ENCODE measurements at places on chromosomes 13 and 19. TPM values are rescaled to one million over a fixed set of nuclear protein-coding genes. Genes with fewer than 3 reads are reported as not detected.

GRCh38 chr19:41376241-41376997 is at the start of gene TMEM91:
TMEM91 (plus strand) TSS chr19:41376533; CDS start chr19:41378310, 1,777 bp downstream.
- peak; percentile 53 for DNase-seq

GRCh38 chr19:17966550-17967256 is at the start of gene KCNN1:
KCNN1 (plus strand) TSS chr19:17967107; CDS start chr19:17973889, 6,782 bp downstream.
- DNase-seq: no peak

GRCh38 chr19:7870571-7871436 is 3.4 kb downstream of the PRR36 start:
- peak; percentile 56 for DNase-seq

The POGLUT2 gene
- total RNA-seq: 4.0 TPM

The RNF225 gene
- total RNA-seq: not detected

- no peak for DNase-seq
Observed at GRCh38 chr13:94702181-94703041, 9.9 kb downstream of the SOX21 start.

The ZNF468 gene
- 8.7 TPM for total RNA-seq

DNA sequence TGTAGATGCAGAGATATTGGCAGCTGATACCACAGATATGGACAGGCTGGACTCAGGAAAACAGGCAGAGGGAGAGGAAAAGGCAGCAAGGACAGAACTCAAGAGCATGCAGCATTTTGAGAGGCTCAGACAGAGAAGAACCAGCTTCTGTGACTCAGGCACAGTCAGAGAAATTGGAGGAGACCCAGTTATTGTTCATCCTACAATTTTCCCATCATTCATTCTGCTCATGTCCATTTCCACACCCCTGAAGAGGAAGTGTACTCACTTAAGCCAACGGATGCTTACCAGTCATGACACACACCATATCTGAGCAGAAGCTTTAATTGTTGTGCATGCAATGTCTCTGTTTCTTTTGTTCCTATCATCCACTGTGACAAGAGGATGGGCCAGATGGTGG is 359.8 kb upstream of the HTR2A start:
- no peak for DNase-seq

The COMP gene
- 6.5 TPM for total RNA-seq

DNA sequence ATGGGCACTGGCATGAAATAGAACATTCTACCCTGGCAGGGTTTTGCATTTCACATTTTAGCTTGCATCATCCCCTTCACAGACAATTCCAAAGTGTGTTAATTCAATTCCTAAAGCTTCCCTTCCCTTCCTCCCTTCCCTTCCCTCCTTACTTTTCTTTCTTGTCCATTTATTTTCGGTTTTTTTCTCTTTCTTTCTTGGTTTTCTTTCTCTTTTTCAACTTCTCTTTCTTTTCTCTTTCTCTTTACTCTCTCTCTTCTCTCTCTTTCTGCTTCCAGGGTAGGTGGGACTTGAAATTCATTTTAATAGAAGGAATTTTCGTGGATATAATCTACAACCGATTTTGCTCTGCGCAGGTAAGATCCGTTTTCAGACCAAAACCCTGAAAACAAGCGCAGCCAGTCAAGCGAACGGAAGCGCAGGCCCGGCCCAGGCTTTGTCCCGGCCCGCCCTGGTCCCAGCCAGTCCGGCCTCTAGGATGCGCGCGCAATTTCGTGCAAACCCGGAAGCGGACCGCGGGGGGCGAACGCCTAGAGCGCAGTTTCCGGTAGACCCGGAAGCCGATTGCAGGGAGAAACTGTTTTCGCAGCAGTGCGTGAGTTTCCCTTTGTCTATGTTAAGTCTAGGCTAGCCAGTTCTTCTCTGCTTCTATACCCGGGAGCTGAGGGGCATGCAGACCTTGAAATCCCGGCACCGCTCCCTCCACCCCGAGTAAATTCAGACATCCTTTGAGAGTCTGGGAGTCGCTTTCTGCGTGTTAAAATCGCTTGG is at the start of gene ZNF528:
ZNF528 (plus strand) TSS at position 540 of the 771 bp plus-strand sequence. CDS start 4,165 bp downstream, outside the sequence.
- DNase-seq: peak; percentile 98

- peak; percentile 49 for DNase-seq
Observed at GRCh38 chr13:40345654-40346372, 320.6 kb downstream of the FOXO1 start.

- DNase-seq: no peak
Observed at GRCh38 chr13:97256343-97256783, 34.2 kb downstream of the MBNL2 start.

The CGB1 gene
- not detected for total RNA-seq

Data from left cardiac atrium (tissue), 4 donors.